ENCODE measurements at places on chromosomes 6 and 20.
A peak's percentile ranks its signal among the peaks of the same experiment; 100 is the strongest.

GRCh38 chr6:77511860-77512259 is 48.6 kb upstream of the HTR1B start:
- DNase-seq, result no peak

GRCh38 chr6:32980488-32981038 is 12.2 kb downstream of the BRD2 start:
- DNase-seq, result no peak

DNA sequence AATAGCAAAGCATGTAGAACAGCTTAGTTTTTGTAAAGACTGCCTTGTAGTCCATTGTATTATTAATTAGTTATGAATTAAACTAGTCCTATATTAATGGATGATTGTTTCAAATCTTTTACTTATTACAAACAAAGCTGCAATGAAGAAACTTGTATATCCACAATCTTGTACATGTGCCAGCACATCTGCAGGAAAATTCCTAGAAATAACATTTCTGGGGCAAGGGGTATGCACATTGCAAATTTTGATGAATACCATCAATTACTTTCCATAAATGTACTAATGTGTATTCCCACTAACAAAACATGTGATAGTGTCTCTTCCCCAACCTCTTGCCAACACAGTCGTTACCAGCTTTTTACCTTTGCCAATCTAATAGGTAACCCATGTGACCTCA is 73.6 kb upstream of the AKAP12 start:
- DNase-seq, result no peak

- DNase-seq, result no peak
These were observed 235.9 kb downstream of the TFAP2C start for GRCh38 chr20:56865055-56865454.

- no peak for DNase-seq
These were observed 314.0 kb downstream of the BMP7 start for GRCh38 chr20:56952258-56953047.

DNA sequence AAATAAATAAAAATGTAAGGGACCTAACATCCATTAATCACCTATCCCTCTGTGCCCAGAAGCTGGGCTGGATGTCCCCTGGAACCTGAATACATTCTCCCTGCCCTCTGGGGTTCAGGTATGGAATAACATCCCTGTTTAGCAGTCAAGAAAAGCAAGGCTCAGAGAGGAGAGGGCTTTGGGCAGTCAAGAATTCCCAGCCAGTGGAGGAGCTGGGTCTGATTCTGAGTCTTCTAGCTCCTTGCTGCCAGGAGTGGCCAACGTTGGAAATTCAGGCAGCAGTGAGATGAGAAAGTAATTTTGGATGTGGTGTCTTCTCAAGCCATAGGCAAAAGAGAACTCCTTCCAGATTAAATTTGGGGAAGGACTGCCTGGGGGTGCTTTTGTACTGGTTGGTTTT is 42.6 kb upstream of the ZNFX1 start:
- DNase-seq, result no peak

GRCh38 chr6:45555981-45556771 is 178.4 kb upstream of the SUPT3H start:
- no peak for DNase-seq

GRCh38 chr20:14343491-14344065 is 6.2 kb upstream of the FLRT3 start:
- no peak for DNase-seq

- DNase-seq, result no peak
These were observed 2.5 kb downstream of the AKIRIN2 start for GRCh38 chr6:87699576-87699975.

- DNase-seq, result no peak
These were observed 193.0 kb downstream of the ZFAND3 start for GRCh38 chr6:38012573-38012972.

DNA sequence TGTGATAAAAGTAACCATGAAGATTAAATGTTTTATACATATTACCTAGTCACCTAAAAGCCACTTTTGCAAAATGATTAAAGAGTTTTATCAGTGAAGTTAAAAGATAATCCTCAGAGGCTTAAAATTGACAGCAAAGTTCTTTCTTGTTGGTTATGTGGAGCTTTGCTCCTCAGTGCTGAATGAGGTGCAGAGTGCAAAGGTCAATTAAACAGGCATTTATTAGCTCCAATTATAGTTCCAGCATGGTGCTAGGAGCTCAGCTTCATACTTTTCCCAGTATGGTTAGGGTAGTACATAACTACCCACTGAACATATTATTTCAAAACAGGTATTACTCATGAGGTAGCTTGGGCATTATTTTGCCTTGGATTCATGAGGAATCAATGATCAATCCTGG is 414.0 kb upstream of the RUNX2 start:
- no peak for DNase-seq

DNA sequence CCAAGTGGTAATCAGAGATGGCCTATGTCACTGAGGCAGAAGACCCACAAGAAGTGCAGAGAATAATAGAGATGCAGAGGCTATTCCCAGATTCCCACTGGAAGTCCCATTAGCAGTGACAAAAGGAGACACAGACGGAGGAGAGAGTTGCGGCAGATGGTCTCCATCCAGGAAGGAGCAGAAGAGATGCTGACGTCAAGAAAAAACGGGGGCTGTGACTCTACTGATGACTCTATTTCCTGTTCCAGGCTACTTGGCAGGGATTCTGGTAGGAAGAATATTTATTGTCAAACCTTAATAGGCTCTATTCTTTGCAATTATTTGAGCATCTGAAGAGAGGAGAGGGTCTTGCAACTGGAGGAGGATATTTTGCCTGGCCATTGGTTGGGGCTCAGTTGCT is 246.0 kb upstream of the ECI2 start:
- DNase-seq, result no peak

DNA sequence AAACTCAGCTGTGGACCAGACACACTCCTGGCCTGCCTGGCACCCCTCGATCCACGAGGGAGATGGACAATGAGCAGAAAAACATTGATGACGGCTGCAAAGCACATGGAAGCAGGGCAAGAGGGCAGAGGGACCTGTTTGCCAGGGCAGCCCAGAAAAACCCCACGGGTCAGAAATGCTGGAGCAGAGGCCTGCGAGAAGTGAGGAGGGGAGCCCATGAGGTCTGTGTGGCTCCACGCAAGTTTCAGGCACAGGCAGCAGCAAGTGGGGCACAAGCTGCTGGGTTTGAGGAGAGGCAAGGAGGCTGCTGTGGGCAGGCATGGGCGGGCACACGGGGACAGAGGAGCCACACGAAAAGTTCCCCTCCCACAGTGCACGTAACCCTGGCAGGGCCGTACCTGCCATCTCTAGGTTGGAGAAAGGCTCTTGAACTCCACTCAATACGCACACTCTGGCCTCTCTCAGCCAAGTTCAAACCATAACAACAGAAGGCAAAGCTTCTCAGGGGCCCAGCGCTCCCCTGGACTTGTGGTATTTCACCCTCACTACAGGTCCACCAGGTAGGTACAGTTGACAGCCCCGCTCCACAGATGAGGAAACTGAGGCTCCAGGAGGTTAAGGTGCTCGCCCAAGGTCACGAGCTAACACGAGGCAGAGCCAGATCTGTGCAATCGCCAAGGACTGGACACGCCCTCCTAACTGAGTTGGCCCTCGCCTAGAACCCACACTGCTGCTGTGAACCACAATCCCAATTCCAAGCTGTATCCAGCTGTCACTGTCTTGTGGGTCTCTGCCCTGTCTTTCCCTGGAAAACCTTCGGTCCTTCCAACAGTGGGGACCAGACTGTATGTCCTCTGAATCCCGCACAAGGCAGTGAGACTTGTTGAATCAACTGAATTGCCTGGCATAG is 108.2 kb downstream of the NOL4L start:
- DNase-seq, result no peak

DNA sequence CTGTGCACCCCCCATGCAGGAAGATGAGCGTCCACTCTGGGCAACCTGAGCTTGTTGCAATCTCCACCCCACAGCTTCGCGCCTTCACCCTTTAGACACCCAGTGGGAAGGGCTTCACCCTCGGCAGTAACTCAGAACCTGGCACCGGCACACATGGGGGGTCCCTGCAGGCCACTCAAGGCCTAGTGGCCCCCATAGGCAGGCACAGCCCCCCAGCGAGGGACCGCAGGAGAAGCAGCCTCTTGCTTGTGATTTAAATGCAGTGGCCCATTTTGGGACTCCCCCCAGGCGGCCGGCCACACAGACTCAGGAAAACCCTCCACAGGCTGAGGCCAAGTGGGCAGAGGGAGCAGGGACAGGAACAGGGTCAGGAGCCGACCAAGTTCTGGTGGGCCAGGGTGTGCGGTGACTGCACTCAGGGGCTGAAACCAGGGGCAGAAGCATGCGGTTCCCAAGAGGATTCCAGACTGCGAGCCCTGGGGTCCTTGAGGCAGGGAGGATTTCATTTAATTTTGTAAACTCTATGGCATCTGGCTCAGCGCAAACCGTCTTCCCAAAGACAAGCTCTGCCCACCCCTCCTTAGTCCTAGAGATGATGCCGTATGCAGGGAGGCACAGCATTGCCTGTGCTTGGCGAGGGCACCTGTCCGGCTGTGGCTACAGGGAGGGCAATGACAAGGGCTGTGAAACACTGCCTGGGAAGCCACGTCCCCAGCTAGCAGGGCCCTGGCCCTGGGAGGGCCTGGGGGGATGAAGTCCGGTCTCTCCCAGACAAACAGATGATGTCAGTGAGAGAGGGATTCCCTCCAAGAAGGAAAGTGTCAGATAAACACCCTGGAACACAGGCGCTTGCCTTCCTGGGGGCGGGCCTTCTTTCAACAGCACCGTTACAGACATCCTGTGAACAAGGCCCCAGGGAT is 52.9 kb upstream of the GPR31 start:
- DNase-seq, result no peak

DNA sequence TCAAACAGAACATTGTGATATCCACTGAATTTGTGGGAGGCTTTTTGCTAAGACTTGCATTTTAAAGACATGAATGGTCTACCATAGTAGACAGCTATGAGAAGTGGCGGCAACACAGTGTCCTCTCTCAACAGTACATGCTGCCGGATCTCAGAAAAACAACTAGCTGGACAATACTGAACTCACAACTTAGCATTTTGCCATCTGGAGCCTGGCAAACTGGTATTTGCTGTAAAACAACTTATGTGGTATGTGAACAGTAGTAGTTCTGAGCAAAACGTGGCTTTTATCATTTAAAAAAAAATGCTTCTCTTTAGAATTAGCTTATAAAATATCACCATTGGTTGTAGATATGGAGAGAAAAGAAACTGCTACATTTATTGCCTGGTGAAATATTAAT is 3.3 kb upstream of the PXDC1 start:
- no peak for DNase-seq

GRCh38 chr20:45055056-45055455 is 45.9 kb downstream of the KCNS1 start:
- DNase-seq, result no peak

GRCh38 chr20:41621421-41621820 is 3.2 kb upstream of the CHD6 start:
- DNase-seq, result no peak

DNA sequence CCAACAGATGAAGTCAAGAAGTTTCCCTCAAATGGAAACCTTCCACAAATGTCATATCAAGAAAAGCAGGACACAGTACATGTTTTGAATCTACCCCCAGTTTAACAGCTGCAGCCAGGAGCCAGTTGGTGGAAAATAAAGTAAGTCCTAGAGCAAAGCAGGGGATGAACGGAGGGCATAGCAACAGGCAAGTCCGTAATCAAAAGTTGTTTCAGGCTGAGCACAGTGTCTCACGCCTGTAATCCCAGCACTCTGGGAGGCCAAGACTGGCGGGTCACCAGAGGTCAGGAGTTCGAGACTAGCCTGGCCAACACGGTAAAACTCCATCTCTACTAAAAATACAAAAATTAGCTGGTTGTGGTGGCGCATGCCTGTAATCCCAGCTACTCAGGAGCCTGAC is 2.4 kb upstream of the SALL4 start:
- DNase-seq, result no peak

GRCh38 chr6:144478483-144478882 is 193.3 kb downstream of the UTRN start:
- DNase-seq, result no peak

DNA sequence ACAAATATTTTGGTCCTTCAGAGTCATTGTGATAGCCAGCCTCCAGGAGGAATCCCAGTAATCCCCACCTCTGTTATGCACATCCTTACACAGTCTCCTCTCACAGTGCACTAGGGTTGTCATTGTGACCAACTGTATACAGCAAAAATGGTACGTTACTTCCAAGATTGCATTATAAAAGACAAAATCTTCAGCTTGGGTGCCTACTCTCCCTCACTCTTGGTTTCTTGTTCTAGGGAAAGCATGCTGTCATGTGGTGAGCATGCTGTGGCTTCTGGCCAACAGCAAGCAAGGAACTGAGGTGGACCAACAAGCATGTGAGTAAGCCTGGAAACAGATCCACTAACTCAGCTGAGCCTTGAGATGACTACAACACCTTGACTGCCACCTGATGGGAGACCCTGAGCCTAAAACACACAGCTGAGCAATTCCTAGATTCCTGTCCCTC is 130.1 kb upstream of the DST start:
- no peak for DNase-seq

GRCh38 chr20:45235995-45236394 is 14.8 kb downstream of the SEMG2 start:
- DNase-seq, result no peak

- peak; percentile 62 for DNase-seq
These were observed 154.5 kb downstream of the HACE1 start for GRCh38 chr6:104705095-104705707.

GRCh38 chr6:72720464-72720863 is 98.6 kb downstream of the KCNQ5 start:
- no peak for DNase-seq

GRCh38 chr20:38169636-38170193 is 4.6 kb upstream of the TGM2 start:
- DNase-seq, result no peak

- no peak for DNase-seq
These were observed 459.8 kb upstream of the CITED2 start for GRCh38 chr6:139834232-139834631.

DNA sequence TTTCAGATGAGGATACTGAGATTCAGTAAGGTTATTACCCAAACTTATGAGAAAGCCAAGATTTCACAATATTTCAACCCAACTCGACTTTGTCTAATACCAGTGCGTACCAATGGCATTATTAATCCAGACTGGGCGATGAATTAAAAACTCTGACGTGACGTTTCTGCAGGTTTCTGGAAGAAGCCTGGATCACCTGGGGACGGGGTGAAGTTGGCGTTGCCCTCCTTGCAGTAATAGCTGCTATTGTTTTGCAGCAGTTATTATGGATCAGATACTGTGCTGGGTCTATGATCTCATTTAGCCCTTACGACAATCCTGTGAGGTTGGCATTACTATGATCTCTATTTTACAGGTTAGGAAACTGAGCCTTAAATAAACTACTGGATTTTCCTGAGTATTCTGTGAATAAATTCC is 569 bp upstream of the CDC5L start:
- DNase-seq, result no peak

DNA sequence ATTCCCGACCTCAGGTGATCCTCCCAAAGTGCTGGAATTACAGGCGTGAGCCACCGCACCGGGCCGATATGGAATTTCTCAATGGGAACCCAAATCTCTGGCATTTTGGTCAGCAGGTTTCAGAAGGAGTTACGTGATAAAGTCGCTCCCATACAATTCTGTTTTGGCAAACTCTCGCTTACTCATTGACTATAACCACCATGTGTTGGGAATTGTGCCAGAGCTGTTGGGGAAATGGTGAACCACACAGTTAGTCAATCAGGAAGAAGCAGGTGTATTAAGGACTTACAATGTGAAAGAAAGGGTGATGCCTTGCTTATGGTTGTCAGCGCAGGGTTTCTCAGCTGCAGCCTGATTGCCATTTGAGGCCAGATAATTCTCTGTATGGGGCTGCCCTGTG is 410.5 kb downstream of the QKI start:
- no peak for DNase-seq

- no peak for DNase-seq
These were observed 8.7 kb downstream of the ARMC12 start for GRCh38 chr6:35745509-35745908.
